Heart right ventricle (tissue), 16 donors: ENCODE measurements at places on chromosomes 3 and 15. TPM values are rescaled to one million over a fixed set of nuclear protein-coding genes. Genes with fewer than 3 reads are reported as not detected.

Gene ITIH1
- not detected for total RNA-seq

Gene ZCWPW2
- 3.7 TPM for total RNA-seq

Gene LRRC2
- total RNA-seq, result 127 TPM

Gene PYGO1
- total RNA-seq, result 5.1 TPM

DNA sequence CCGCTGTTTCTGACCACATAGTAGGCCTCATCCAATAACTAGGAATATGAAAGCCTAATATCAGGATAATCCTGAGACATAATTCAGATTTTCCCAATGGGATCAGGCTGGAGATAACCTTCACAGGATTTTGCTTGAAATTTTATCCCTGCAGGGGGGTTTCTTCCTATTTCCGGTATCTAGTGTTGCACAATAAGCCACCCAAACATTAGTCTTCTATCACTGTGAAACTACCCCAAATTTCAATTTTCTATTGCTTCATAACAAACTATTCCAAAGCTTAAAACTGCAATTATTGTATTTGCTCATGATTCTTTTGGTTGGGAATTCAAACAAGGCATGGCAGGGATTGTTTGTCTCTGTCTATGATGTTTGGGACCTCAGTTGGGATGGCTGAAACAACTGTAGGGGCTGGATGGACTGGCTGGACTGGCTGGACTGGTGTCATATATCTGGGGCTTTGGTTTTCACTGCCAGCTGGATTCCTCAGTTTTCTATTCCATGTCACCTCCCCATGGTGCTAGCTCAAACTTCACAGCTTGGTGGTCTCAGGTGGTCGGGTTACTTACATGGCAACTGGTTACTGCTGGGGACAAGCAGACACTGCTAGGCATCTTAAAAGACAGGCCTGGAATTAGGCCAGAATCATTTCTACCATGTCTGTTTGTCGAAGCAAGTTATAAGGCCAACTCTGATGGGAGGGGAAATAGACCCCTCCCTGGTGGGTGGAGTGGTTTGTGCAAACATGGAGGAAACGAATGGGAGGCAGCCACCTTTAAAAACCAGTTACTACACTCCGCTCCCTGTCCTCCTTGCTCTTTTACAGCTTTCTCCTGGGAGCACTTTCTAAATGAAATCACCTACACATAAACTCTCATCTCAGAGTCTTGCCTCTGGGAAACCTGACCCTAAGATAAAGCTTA is 88.2 kb upstream of the STT3B start:
- no peak overlapping the region for H3K27ac ChIP-seq
- H3K4me1 ChIP-seq, result no peaks in the 10 kb centered on the region
- H3K4me3 ChIP-seq, result no peak overlapping the region

DNA sequence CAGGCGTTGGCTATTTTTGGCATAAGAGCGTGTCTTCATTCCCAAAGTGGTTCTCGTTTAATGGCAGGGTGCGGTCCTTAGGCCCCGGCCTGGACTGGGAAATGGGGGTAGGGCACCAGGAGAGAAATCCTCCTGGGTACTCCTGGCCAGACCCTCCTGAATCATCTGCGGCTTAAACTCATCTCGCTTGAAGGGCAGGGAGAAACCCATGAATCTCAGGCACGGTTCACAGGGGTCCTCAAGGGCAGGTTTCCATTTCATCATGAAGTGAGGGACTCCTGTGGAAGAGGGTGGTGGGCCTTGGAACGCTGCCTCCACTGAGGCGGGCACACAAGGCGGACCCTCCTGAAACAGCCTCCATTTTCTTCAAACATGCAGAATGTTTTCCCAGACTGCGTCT is 48.4 kb downstream of the KLF13 start:
- no peak overlapping the region for H3K4me3 ChIP-seq
- no peaks in the 10 kb centered on the region for H3K36me3 ChIP-seq
- no peaks in the 10 kb centered on the region for H3K27me3 ChIP-seq
- H3K4me1 ChIP-seq, result peaks cover 24% of the 10 kb centered on the region
- no peak for DNase-seq
- H3K27ac ChIP-seq, result peak overlapping the region; percentile 82

- no peak overlapping the region for H3K27ac ChIP-seq
- H3K4me1 ChIP-seq, result no peaks in the 10 kb centered on the region
- no peak for DNase-seq
These were observed 29.6 kb upstream of the SECISBP2L start for GRCh38 chr15:49075881-49076280.

DNA sequence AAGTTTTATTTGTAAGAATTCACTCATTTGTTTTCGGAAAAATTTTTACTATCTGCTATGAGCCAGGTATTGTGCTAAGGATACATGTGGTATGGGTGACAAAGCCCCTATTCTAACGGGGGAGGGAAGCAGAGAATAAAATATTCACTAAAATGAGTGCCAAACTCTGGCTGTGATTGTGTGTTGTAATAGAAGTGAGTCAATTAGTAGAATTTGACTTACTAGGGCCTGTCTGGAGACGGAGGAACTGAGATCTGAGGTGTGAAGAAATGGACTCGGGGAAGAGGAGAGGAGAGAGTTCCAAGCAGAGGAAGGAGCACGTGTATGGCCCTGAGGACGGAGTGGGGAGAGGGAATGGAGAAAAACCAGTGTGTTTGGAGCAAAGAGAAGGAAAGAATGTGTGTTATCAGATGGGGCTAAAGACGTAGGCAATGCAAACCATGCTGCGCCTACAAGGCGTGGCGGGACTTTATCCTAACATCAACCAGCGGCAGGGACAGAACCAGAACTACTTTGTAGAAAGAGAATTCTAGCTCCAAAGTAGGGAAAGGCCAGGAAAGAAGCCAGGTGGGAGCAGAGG is 89.1 kb downstream of the OSBPL10 start:
- H3K36me3 ChIP-seq, result no peaks in the 10 kb centered on the region
- no peaks in the 10 kb centered on the region for H3K27me3 ChIP-seq
- no peaks in the 10 kb centered on the region for H3K4me1 ChIP-seq
- DNase-seq, result no peak
- H3K4me3 ChIP-seq, result no peak overlapping the region

DNA sequence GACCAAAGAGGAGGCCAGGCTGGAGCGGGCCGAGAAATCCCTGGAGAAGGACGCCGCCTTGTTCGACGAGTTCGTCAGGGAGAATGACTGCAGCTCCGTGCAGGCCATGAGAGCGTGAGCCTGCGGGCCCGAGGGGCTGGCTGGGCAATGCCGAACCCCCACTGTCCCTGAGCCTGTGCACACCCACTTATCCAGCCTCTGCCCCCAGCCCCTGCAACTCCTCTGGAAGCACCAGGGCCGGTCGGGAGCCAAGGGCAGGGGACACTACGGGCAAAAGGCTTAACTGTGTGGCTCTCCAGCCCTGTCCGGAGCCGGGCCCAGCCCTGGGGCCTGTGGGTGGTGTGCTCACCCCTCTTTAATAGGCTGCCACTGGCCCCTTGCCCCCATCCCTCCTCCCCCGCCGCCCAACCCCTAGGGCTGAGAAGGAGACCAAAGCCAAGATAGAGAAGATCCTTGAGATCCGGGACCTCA is 24.0 kb downstream of the CFAP100 start:
- H3K36me3 ChIP-seq, result no peaks in the 10 kb centered on the region
- no peak for DNase-seq

DNA sequence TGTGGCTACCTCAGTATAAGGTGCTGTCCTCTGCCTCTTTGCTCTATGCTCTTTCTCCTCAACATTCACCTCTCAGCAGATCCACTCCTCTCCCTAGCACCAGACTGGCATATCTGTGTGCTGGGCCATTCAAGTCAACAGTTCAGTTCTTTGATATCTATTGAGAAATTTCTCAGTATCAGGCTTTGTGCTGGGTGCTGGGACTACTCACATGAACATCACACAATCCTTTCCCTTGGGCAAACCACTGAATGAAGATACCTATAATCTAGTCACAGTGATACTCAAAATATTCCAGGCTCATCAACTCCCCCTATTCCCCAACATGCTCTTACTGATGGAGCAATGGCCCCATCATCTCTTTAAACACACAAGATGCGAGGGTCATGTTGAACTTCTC is 120.8 kb downstream of the RPL22L1 start:
- no peak for DNase-seq
- no peak overlapping the region for H3K27ac ChIP-seq
- no peaks in the 10 kb centered on the region for H3K36me3 ChIP-seq
- H3K4me1 ChIP-seq, result peaks cover 15% of the 10 kb centered on the region
- H3K4me3 ChIP-seq, result no peak overlapping the region
- H3K27me3 ChIP-seq, result no peaks in the 10 kb centered on the region

DNA sequence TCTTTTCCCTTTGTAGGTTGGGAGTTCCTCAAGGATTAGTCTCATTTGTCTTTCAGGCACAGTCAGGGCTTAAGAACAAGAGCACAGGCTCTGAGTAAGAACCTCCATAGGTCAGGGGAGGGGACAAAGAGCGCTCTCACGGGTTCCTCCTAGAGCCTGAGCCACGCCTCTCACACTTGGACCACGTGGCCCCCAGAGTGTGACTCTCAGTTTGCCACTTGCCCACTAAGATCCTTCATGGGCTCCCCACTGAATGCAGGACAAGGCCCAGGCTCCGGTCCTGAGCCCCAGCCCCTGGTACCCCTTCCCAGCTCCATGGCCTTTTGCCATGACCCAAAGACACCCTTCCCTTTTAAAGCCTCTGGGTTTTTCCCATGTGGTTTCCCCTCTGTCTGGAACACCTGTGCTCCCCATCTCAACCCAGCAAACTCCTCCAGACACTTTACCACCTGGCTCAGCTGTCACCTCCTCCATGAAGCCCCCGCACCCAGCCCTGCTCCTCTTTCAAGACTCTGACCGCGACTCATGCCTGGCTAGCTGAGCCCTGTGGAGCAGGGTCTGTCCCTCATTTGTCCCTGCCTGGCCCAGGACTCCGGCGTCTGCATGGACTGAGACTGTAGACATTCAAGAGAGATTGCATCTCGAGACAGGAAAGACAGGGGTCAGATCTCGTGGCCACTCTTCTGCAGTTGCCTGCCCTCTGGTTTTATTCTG is 32.7 kb downstream of the IQSEC1 start:
- DNase-seq, result no peak
- no peaks in the 10 kb centered on the region for H3K27me3 ChIP-seq
- H3K4me1 ChIP-seq, result no peaks in the 10 kb centered on the region

DNA sequence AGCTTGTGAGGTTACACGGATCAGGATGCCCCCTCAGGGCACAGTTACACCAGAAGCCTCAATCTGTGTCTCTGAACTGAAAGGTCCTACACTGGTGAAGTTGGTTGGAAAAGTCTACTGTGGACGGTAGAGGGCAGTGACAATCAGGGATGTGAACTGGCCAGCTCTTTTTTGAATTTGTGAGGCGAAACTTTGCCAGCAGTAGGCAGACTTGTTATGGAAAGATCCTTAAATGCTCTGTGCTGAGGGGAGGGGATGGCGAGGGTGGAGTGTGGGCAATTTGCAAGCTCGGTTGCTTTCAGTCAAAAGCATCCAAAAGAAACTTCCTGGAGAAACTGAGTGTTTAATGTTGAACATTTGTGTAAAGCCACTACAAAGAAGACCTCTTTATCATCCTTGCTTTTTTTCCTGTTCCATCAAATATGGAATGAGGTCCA is 127.4 kb upstream of the ABHD17C start:
- peaks cover 5% of the 10 kb centered on the region for H3K27me3 ChIP-seq
- no peak overlapping the region for H3K27ac ChIP-seq
- peak; percentile 64 for DNase-seq
- H3K36me3 ChIP-seq, result no peaks in the 10 kb centered on the region
- no peak overlapping the region for H3K4me3 ChIP-seq

DNA sequence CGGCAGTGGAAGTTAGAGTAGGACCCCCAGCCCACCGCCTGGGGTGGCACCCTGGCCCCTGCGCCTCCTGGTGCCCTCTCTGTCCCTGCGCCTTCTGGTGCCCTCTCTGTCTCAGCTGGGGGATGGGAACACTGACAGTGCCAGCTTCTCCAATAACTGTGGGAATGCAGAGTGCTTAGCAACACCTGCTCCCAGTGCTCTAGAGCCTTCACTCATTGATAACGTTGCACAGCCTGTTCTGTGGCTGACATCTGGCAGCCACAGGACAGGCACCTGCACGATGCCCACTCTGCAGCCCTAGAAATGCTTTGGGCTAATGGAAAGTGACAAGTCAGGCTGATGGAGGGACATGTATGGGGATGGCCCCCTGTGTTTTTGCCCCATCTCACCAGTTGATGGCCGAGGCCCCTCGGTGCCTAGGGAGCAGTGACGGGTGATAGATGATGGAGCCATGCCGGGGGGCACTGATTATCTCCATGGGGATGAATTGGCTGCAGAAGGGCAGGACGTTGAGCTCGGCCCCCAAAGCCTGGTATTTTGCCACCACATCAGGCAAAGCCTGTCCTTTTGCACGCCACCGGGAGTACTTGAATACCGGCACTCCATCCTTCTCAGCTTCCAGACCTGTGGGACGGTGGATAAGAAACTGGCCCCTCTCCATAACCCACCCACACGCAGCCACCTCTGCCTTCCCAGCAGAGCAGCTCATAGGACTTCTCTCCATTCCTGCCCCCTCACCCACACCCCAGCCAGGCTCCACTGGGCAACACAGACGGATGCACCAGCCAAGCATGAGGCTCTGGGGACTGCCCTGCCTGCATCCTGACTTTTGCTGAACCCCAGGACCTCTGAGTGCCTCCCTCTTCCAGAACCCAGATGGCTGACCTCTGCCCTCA is 22.1 kb downstream of the ALDH1L1 start:
- no peaks in the 10 kb centered on the region for H3K36me3 ChIP-seq
- H3K4me3 ChIP-seq, result no peak overlapping the region
- H3K27me3 ChIP-seq, result no peaks in the 10 kb centered on the region
- DNase-seq, result no peak

GRCh38 chr3:121661376-121661775 is 673 bp upstream of the HCLS1 start:
- no peaks in the 10 kb centered on the region for H3K27me3 ChIP-seq
- peaks cover 20% of the 10 kb centered on the region for H3K4me1 ChIP-seq
- no peak for DNase-seq
- H3K36me3 ChIP-seq, result peaks cover 42% of the 10 kb centered on the region

DNA sequence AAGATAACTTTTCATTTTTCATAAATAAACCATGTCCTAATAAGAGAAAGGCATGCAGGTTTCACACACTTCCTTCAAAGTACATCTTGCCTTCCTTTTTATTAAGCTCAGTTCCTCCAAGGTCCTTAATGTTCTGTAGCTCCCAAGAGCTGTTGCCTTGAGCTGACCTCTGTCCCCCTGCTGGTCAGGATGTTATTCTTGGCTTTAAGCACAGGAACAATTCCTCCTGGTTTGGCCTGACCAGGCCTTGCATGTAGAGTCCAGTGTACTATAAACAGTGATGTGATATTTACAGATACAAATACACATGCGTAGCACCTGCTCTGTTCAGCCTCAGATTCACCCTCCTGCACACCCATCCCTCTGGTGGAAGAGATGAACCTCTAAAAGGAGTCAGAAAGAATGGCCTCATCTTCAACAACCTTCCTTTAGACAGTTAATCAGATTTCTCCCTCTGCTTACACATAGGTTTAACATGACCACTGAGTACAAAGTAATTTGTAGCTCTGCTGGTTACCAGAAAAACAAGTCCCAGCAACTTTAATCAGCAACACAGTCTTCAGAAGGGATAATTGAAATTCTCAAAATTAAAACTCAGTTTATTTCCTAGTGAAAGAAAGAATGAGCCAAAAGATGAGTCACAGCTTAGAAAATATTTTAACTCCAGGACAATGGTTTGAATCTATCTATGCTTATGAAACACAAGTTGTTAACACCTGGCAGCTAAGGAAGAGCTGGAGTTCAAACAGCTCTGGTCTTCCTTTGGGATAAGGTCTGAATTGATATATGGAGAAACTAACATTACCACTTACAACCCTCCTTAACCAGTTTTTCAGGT is 46.5 kb downstream of the PTPN9 start:
- no peaks in the 10 kb centered on the region for H3K27me3 ChIP-seq
- H3K4me3 ChIP-seq, result no peak overlapping the region

- no peak for DNase-seq
- peak overlapping the region; percentile 75 for H3K27ac ChIP-seq
- H3K27me3 ChIP-seq, result no peaks in the 10 kb centered on the region
These were observed 4.4 kb downstream of the COX17 start for GRCh38 chr3:119672776-119673175.
